ENCODE measurements at places on chromosomes 7 and 10. TPM values are rescaled to one million over a fixed set of nuclear protein-coding genes. Genes with fewer than 3 reads are reported as not detected.

Gene HDAC9
- 21.5 TPM for total RNA-seq

Gene ITIH5
- total RNA-seq = 0.19 TPM

Gene PITRM1
- total RNA-seq = 128 TPM

Gene SLC13A1
- total RNA-seq = not detected

Gene A1CF
- total RNA-seq = not detected

Gene CALHM1
- total RNA-seq = not detected

Gene GPR85
- total RNA-seq = 2.1 TPM

Gene CACNB2
- total RNA-seq = 0.31 TPM

Gene SLC39A12
- total RNA-seq = not detected

Gene SFTPA1
- not detected for total RNA-seq

Gene MACC1
- 0.06 TPM for total RNA-seq

Gene ARMS2
- not detected for total RNA-seq

Gene SNCG
- total RNA-seq = 98.7 TPM

Gene TMED4
- 123 TPM for total RNA-seq

Gene HMX2
- not detected for total RNA-seq

Gene PHYH
- 22.2 TPM for total RNA-seq

Gene CUBN
- total RNA-seq = 2.2 TPM

Gene ECHDC3
- 4.5 TPM for total RNA-seq

Gene UTF1
- not detected for total RNA-seq

Gene LRRC72
- not detected for total RNA-seq

Gene PIK3AP1
- total RNA-seq = under 0.01 TPM

Gene UNCX
- not detected for total RNA-seq

Gene EMX2
- not detected for total RNA-seq

Gene PRTFDC1
- total RNA-seq = 63.4 TPM

Gene SAP25
- not detected for total RNA-seq

Gene TRIM24
- 4.9 TPM for total RNA-seq

Gene FAM237B
- total RNA-seq = not detected

Gene MRLN
- total RNA-seq = not detected

Gene SEMA4G
- total RNA-seq = 0.13 TPM

Gene MINDY4
- total RNA-seq = 8.1 TPM

Gene NME8
- not detected for total RNA-seq

Gene PNLIPRP3
- not detected for total RNA-seq

Gene CCDC172
- not detected for total RNA-seq

Gene OLAH
- under 0.01 TPM for total RNA-seq

Gene GRB10
- 39.1 TPM for total RNA-seq

Gene LIPJ
- under 0.01 TPM for total RNA-seq

Gene SUN3
- total RNA-seq = not detected

Gene CH25H
- total RNA-seq = 0.40 TPM

Gene OR6V1
- not detected for total RNA-seq

Gene LRIT2
- total RNA-seq = not detected

Gene JCAD
- 17.1 TPM for total RNA-seq

Gene CALML5
- total RNA-seq = not detected

Gene BAMBI
- total RNA-seq = 7.3 TPM

Gene PAX4
- not detected for total RNA-seq

Gene HOXA6
- total RNA-seq = not detected

Gene SPDYE16
- total RNA-seq = 0.06 TPM

Gene MYO1G
- total RNA-seq = under 0.01 TPM

Gene LMOD2
- total RNA-seq = not detected

Gene LRRC17
- total RNA-seq = 207 TPM

Gene PRSS1
- total RNA-seq = not detected

Gene OR2A7
- total RNA-seq = 0.26 TPM

Gene NEBL
- 0.06 TPM for total RNA-seq

Gene NT5C2
- total RNA-seq = 82.0 TPM

Gene SLC26A5
- not detected for total RNA-seq

Gene ACSM6
- total RNA-seq = not detected

Gene CYP3A4
- total RNA-seq = not detected

Gene MRM2
- 11.8 TPM for total RNA-seq

Data from aortic smooth muscle cell (primary cell).